T-cell (primary cell): ENCODE measurements at places on chromosomes 6 and 20.

DNA sequence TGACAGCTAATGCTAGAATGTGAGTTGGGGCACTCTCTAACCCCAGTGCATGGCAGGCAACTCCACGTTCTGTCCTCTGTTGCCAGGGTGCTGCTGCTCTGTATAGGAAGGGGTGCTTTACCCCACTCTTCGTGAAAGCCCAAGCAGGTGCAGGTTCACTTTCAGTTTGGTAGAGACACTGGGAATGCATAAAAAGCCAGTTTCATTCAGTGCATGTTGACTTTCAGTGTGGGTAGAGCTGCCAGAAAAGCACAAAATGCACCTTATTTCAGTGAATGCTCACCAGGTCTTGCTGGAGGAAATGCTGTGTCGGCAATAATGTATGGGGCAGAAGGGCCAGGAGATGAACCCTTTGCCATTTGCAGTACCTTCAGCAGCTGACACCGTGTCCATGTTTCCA is 62.1 kb upstream of the ADGRB3 start:
- no peak for DNase-seq

GRCh38 chr6:162625846-162626540 is 101.6 kb downstream of the PRKN start:
- no peak for DNase-seq

DNA sequence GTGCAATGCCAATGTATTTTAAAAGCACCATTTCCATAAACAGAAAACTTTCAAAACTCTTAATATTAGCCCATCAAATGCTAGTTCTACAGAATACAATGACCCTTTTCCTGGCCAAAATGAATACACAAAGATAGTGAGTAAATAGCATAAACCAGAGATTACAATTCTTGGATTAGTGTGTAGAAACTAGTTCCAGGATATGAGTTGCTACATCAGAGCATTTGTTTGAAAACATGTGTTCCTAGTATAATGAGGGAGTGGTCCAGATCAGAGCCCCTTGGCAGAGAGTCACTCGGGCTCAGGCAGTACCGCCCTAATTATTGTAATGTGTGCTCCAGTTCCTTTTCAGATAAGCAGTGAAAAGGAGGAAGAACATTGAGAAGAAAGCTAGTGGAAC is 63.7 kb upstream of the COL21A1 start:
- DNase-seq, result no peak

GRCh38 chr6:149474108-149474935 is 10.5 kb downstream of the ZC3H12D start:
- no peak for DNase-seq

GRCh38 chr6:110520209-110520965 is 44.0 kb upstream of the SLC22A16 start:
- DNase-seq, result no peak

DNA sequence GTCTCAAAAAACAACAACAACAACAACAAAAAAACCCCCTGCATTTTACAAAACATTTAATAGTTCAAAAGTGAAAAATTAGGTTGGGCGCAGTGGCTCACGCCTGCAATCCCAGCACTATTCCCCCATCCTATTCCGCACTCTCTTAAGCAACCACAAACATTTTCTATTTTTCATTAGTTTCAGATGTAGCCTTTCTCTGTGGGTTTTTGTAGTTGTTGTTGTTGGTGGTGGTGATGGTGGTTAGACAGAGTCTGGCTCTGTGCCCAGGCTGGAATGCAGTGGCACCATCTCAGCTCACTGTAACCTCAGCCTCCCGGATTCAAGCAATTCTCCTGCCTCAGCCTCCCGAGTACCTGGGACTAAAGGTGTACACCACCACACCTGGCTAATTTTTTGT is 6.4 kb upstream of the GMNN start:
- no peak for DNase-seq

GRCh38 chr6:32815996-32816395 is 806 bp downstream of the HLA-DOB start:
- no peak for DNase-seq

DNA sequence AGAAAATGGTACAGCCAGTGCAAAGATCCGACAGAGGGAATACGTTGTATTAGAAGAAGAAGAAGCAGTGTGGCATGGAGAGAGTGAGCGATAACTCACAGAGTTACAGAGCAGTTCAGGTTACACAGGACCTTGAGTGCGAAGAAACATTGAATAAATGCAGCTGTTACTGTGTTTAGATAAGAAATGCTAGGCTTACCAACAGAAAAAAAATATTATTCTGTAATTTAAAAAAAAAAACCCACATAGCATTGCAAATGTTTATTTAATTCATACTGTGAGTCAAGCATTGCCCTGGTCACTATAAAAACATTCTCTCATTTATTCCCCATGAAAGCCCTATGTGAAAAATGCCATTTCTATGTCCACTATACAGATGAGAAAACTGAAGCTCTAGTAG is 373.4 kb upstream of the EPHA7 start:
- DNase-seq, result no peak

DNA sequence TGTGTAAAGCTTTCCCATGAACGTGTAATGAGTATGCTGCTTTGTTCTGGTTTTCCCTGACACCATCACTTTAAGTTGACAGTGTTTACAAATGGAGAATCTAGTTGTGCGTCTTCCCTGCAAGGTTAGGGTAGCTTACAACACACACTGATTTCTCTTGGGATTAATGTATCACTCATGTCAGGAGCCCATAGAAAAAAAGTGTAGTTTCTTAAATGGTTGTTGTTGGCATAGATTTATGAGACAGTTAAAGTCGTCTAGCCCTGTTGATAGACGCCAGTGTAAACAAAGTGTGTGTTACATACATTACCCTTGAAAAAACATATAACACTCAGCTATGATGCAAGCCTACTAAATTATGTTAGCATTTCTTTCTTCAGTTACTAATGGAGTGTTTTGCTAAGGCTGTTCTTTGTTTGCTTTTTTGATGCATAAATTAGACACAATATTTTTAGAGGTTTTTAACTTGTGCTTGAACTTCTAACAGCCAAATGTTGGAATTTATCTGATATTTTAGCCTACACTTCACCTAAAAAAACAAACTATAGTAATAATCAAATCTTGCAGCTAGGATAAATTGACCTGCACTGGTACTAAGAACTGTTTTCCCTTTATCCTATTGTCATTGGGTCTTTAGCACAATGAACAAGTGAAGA is 88.6 kb downstream of the RNF217 start:
- no peak for DNase-seq

DNA sequence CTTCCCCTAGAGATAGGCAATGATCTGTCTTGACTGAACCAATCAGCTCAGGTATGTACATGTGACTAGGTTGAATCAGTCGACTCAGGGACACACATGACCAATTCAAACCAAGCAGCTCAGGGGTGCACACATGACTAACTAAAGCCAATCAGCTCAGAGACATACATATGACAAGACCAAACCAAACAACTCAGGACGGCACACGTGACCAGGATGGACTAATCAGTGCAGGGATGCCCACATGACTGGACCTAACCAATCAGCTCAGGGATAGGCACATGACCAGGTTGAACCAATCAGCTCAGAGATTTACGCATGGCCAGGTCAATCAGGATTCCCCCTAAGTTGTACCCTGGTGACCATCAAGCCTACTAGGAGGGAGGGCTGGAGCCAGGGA is 310.3 kb downstream of the CDH26 start:
- DNase-seq, result no peak

DNA sequence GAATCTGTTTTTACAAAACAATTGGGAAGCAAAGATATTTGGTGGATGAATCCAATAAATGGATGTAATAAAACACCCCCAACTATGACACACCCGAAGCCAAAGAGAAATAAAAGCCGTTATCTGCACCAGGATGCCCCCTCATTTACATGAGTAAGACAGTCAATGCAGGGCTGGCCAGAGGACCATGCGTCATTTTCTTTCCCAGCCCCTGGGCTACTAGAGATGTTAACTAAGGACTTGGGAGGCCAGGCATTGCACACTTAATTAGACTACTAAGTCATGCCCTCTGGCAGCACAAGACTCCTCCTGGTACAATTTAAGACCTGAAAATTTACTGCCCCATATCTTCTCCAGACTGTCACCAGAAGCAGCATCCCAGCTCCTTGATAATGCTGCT is 3.2 kb downstream of the LEMD2 start:
- DNase-seq, result no peak

GRCh38 chr6:56525974-56526789 is 116.5 kb downstream of the DST start:
- DNase-seq, result no peak

GRCh38 chr20:60053818-60054190 is 95.6 kb downstream of the CDH26 start:
- no peak for DNase-seq

DNA sequence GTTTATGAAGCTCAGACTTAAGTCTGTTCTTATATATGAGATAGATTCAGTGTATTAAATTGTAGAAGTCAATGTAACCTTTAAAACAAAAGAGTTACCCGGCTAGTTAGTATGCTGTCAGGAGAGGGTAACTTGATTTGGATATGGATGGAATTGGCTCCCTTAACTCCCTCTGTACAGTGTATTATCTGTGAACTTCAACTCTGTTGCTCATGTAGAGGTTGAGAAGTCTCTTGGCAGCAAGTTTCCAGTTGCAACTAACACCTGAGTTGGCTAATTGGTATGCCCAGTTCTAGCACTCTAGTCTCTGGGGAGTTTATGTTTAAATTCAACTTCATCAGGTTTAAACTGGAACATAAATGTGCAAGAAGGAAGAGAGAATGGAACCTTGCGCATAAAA is 111.0 kb downstream of the NCOA3 start:
- DNase-seq, result no peak

GRCh38 chr6:152232501-152233151 is 404.5 kb downstream of the SYNE1 start:
- no peak for DNase-seq

GRCh38 chr6:23905133-23905815 is 220.7 kb upstream of the NRSN1 start:
- DNase-seq, result no peak

- DNase-seq, result no peak
These were observed 3.7 kb upstream of the MMP9 start for GRCh38 chr20:46004889-46005473.

GRCh38 chr6:138272533-138273315 is 54.4 kb upstream of the PBOV1 start:
- no peak for DNase-seq

- no peak for DNase-seq
These were observed 773.9 kb upstream of the MMS22L start for GRCh38 chr6:98056955-98057354.

GRCh38 chr6:130788954-130789353 is 38.3 kb upstream of the SMLR1 start:
- no peak for DNase-seq

DNA sequence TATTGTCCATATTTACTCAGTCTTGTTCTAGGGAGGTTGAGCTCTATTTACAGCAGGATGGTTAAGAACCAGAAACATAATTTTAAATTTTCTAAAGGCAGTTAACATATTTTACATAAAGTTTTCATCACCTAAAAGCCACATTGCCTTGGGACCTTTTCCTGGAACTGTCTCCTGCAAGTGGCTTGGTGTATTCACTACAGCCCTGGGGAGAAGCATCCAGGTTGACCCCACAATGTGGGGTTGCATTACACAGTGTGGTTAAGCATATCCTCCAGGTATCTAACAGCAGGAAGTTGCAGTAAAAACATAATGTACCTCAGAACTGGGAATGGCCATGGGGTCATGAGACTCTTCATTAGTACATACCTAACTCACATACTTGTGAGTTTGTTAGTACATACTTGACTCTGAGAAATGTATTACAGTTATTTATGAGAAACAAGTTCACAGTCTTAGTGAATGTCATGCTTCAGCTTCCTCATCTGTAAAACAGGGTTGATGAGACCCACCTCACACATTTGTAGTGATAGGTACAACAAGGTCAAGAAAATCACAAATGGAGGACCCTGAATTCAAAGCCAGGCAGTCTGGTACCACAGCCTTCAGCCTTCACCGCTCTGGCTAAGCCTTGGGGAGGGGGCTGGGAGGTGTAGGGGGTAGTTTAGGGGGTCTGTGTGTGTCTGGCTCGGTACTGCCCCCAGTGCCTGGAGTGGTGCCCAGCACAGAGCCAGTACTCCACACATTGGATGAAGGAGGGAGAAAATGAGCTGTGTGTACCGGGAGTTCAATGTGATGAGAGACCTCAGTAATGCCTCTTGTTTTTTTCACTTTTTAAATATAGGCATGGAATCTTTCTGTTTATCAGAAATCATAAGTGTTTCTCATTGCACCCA is 52.9 kb downstream of the KAT14 start:
- no peak for DNase-seq

GRCh38 chr20:15139522-15139921 is 802.1 kb upstream of the FLRT3 start:
- no peak for DNase-seq
